Activated CD8-positive, alpha-beta memory T cell treated with anti-CD3 and anti-CD28 coated beads, Interleukin-2, amount 50 U/mL, for 48 hours (primary cell): ENCODE measurements at places on chromosomes 5 and 9.

DNA sequence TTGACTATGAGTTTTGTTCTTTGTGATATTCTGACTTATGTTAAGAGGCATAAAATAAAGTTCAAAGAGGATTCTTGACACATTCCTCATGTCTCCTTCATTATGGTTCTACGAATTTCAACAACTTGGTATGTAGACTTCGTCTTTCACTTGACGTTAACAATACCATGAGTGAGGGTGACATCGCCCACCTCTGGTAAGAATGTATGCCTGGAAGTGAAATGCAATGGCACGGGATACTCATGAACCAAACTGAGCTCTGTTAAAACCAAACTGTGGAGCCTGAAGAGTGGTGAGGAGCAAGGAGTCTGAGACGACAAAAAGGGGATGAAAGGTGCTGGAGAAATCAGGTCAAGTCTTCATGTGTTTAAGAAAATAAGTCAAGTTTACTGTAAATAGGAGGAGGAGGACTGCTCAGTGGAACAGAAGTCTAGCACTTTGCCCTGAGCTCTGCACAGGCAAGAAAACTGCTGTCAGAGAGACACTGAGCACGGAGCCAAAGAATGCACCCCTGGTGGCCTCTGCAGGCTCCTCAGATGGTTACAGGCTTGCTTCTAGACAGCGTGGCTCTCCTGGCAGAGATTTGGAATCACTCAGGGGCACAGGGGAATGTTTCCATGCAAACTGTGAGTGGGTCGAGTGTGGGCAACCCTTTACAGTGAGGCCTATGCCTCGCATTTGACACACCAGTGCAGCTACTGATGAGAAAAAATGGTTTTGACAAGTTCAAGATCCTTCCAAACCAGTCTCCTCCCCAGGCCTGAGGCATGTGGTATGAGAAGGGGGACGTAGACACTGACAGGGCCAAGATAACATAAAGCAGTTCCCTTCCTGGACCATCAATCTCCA is 470.1 kb downstream of the IRX1 start:
- no peak for DNase-seq

DNA sequence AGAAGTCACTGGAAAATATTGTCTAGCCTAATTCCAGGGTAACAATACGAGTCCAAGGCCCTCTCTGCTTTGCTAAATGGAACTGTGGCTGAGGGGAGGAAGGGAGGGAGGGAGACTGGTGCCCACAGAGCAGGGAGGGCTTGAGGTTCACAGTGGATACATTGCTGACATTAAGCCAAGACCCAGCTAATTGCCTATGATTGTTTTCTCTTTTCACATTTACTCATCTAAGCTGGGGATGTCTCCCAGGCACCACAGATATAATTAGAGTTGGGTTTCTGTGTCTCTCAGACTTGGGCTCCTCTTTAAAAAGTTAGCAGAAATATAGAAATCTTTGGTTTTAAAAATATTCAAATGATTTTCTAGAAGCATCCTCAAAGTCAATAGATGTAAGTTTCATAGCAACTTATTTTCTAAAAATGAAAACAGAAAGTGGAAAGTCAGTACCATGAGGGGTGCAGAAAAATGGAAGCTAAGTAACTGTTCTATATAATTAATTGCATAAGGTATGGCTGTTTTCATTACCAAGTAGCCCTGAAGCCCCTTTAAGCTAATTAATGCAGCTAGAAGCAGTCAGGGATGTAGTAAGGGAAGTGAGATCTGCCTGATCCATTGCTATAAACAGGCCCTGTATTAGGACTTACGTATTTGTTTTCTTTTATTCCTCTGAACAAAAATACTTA is 259.8 kb downstream of the NDUFS4 start:
- no peak for DNase-seq

- DNase-seq: no peak
Measured at GRCh38 chr5:169862391-169862811, 117.9 kb downstream of the INSYN2B start.

GRCh38 chr5:31815376-31815775 is 176.4 kb downstream of the PDZD2 start:
- DNase-seq: no peak

DNA sequence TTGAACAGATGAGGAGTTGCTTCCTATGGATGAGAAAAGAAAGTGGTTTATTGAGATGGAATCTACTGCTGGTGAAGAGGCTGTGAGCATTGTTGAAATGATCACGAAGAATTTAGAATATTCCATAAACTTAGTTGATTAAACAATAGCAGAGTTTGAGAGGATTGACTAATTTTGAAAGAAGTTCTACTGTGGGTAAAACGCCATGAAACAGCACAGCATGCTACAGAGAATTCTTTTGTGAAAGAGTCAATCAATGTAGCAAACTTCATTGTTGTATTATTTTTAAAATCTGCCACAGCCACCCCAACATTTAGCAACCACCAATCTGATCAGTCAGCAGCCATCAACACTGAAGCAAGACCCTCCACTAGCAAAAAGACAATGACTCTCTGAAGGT is 309.1 kb downstream of the SPOCK1 start:
- DNase-seq: no peak

DNA sequence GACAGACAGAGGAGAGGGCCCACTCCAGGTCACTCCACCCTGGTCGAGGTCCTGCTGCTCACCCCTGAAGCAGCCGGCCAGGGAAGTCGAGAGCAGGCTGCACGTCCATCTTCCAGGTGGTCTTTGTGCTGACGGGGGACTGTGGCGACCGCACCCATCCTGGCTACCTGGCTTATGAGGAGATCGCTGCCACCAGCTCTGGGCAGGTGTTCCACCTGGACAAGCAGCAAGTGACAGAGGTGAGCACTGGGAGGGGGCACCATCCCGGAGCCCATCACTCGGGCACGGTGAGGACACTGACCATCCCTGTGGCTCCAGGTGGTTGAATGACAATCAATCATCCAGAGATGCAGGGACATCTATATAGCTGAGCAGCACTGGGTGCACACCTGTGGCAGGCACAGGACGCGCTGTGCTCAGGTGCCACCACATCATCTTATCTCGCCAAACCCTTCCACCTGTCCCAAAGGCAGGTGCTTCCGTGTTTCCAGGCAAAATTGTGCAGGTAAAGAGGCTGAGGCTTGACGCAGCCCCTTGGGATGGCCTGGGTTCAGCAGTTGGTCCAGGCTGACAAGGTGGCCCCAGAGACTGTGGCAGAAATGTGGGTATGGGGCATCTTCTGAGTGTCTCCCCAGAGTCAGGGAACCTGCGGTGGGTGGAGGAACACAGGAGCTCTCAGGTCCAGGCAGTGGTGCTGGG is 20.7 kb downstream of the HMCN2 start:
- DNase-seq: no peak

DNA sequence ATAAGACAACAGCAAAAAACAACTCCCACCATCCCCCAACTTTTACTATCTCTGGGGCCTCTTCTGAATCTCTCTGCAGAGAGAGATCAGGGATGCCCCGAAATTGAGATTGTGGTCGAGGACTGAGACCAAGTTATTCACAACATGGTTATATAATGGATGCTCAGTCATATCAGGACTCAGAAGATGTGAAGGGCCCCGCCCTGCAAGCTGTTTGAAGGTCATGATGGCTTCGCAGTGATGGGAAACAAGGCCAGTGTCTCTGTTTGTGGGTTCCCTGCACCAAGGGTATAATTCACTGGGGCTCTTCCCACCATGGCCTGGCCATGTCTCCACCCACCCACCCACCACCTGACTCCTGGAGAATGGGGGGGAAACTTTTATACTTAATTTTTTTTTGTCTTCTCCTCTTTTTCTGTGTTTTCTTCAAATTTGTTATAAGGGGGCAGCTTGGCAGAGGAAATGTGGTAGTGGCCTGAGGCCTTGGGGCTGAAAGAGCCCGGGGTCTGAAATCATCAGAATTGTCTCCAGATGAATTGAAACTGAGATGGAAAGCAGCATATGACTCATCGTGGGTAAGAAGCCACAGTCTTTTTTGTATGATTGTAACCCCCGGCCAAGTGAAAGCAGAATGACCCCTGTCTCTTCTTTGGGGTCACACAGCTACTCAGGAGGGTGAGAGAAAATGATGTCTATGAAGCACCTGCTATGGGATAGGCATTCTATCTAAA is 15.0 kb upstream of the TEX48 start:
- peak; percentile 79 for DNase-seq

GRCh38 chr9:7117676-7118561 is 360.1 kb downstream of the KDM4C start:
- DNase-seq: no peak

- no peak for DNase-seq
Measured at GRCh38 chr5:16957304-16958196, 21.5 kb upstream of the MYO10 start.

DNA sequence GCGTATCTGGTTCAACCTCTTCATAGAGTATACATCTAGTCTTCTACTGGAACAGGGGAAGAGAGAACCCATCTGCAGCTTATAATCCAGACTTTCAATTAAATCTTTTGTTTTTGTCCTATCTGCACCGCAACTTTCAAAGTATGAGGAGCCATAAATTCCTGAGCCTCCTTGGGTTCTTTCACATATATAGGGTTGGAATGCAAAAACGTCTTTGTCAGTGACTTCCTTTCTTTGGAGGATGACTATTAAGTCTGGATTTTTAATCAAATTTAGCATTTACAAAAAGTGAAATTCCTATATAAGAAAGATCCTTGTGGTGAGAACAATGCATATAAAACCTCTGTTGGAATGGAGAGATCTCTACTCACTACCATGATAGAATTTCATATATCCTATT is 370.8 kb downstream of the TMEM38B start:
- no peak for DNase-seq

DNA sequence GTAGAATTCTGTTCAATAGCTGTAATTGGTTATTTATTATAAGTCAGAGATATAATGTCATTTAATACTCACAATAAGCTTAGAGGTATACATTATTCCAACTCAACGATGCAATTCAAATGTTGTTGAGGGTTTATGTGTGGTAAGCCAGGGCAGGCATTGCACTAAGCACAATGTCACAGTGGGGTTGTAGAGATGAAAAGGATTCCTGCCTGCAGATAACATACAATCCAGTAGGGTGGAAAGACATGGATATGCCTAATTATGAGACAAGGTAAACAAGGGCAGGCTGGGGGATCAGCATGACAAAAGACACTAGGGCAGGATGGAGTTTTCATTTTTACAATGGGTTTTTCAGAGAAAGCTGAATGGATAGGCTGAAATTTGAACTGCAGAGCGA is 98.7 kb upstream of the PALM2AKAP2 start:
- DNase-seq: no peak

DNA sequence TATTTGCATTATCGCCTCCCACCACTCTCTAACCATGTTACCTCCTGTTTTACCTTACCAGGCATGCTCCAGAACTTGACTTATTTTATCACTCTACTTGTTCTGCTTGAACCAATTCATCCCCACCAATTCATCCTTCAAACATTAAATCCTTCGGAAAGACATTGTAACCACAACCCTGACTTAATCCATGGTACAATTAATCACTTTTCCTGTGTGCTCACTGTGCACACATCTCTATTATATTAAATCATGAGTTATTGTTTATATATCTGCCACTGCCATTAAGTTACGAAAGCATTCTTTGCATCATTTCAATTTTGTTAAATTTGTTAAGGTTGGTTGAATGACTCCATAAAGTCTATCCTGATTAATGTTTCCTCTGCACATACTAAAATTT is 7.4 kb upstream of the C5orf46 start:
- no peak for DNase-seq

- no peak for DNase-seq
Measured at GRCh38 chr9:121447321-121447834, 52.3 kb downstream of the GGTA1 start.

- no peak for DNase-seq
Measured at GRCh38 chr5:36712706-36713105, 106.3 kb downstream of the SLC1A3 start.

DNA sequence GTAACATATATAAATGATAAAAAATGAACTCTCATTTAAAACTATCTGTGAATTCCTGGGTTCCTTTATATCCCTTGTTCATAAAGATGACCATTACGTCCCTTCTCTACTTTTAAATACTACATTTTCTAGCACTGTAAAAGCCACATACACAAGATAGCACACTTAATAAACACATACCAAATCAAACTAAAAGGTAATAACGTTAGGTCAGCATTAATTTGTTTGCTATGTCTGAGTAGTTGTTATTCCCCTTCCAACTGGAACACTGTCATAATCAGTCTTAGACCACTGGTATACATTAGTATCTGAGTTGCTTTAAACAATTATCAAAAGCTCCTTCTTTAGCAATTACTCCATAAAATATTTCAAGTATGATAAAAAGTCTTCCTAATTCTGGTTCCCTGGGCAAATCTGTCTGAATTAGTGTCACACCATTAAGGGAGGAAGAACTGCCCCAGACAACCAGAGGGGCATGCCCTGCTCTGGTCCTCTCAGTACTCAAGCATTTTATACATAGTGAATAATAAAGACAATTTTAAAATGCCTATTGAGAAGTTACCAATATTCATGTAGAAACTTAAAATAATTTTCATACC is 98.1 kb downstream of the RAPGEF6 start:
- DNase-seq: no peak

DNA sequence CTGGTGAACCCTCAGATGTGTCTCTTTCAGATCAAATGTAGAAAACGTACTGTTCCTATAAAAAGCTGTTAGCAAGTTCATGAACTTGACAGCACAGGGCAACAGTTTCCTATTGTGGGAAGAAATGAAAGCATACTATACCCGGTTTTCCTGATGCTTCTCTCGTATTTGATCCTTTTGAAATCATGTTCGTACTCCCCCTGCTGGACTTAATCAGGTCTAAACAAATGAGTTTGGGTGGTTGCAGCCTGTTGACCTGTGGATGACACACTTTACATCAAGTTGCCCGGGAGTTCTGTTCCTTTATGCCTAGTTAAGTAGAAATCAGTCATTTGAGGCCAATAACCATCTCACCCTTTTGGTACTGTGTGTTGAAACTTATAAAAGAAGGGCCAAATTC is 1992.3 kb downstream of the MAT2B start:
- no peak for DNase-seq

- peak; percentile 82 for DNase-seq
Measured at GRCh38 chr5:148733601-148734438, 79.5 kb upstream of the HTR4 start.

GRCh38 chr5:154871734-154872133 is 13.3 kb downstream of the CNOT8 start:
- DNase-seq: no peak

DNA sequence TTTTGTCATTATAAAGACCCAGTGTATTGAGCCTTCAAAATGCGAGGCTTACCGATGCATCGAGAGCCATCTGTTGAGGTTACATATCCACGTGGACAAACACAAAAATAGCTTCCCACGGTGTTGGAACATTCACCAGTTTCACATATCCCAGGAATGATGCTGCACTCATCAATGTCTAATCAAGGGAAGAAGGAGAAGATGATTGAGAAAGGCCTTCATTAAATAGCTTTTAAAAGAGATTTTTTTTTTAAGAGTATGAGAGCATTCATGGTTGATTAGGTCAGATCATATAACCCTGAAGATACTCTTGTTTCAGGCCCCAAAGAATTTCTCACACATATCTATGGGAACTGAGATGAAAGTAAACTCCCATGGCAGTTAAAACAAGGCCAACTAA is 129.4 kb downstream of the FBN2 start:
- no peak for DNase-seq

DNA sequence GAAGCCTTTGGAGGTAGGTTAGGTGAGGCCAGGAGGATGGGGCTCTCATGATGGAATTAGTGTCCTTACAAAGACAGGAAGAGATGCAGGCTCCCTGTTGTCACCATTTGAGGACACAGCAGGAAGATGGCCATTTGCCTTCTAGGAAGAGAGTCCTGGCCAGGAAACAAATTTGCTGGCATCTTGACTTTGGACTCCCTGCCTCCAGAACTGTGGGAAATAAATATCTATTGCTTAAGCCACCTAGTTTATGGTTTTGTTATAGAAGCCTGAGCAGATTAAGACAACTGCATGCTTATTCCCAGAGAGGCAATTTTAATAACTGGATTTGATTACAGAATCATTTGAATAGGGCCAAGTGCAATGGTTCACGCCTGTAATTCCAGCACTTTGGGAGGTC is 50.5 kb upstream of the EPB41L4B start:
- no peak for DNase-seq
